Muscle of arm (tissue), 14 donors: ENCODE measurements at places on chromosomes 5 and 9. TPM values are rescaled to one million over a fixed set of nuclear protein-coding genes. Genes with fewer than 3 reads are reported as not detected.

The SPINK6 gene
- polyA plus RNA-seq = not detected

The TMEM174 gene
- polyA plus RNA-seq = not detected

The MRPL50 gene
- 18.9 TPM for polyA plus RNA-seq

The RNF183 gene
- polyA plus RNA-seq = not detected

The NFIB gene
- 115 TPM for polyA plus RNA-seq

The OR1Q1 gene
- not detected for polyA plus RNA-seq

The SPOCK1 gene
- 4.3 TPM for polyA plus RNA-seq

The PCDHA2 gene
- polyA plus RNA-seq = 0.14 TPM

The SAPCD2 gene
- 2.3 TPM for polyA plus RNA-seq

The C9 gene
- 0.53 TPM for polyA plus RNA-seq

The TSPAN17 gene
- polyA plus RNA-seq = not detected

The SH3PXD2B gene
- 36.0 TPM for polyA plus RNA-seq

The SPATA31A3 gene
- polyA plus RNA-seq = not detected

The DBH gene
- polyA plus RNA-seq = 0.41 TPM

The PIP5KL1 gene
- 1.1 TPM for polyA plus RNA-seq

The GMCL2 gene
- not detected for polyA plus RNA-seq

The THBS4 gene
- polyA plus RNA-seq = not detected

The TRPM3 gene
- not detected for polyA plus RNA-seq

The PCSK1 gene
- 0.08 TPM for polyA plus RNA-seq

The CCNO gene
- 0.26 TPM for polyA plus RNA-seq

The BARX1 gene
- polyA plus RNA-seq = not detected

The TRAF1 gene
- 4.9 TPM for polyA plus RNA-seq

The IQGAP2 gene
- polyA plus RNA-seq = 13.0 TPM

The SLC1A1 gene
- 0.33 TPM for polyA plus RNA-seq

The TAS2R1 gene
- polyA plus RNA-seq = 0.15 TPM
